Stromal cell of bone marrow (primary cell): ENCODE measurements at places on chromosomes 13 and 19.

GRCh38 chr19:17966550-17967256, at the start of gene KCNN1:
Gene KCNN1, plus strand, starts transcription at chr19:17967107. Its CDS starts 6,782 bp downstream, at chr19:17973889.
- no peak for DNase-seq

- DNase-seq = no peak
Observed at GRCh38 chr13:55577082-55577846, 1563.5 kb upstream of the PRR20A start.

DNA sequence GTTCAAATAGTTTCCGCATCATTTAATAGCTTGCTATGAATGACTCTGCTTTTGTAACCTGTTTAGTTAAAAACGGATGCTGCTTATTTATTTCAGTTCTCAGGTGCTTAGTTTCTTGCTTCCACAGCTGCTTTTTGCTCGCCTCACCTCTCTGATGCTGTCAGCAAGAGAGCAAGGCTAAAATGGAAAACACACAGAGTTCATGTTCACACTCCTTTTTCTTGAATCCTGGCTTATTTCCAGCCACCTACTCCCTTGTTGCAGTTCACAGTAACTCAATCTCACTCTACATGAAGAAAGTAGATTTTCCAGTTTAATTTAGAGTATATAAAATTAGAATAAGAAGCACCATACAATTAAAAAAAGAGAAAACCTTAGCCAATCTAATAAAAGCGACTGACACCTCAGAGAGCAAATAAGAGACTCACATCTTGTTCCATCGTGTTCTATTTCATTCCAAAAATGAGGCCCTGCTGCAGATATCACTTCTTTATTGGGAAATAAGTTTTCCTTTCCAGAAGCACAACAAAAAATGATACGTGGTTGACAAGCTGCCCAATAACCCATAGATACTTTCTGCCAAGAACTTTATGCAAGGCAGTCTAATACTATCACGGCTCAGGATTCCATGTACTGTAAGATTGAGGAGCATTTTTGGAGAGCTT, 326.1 kb upstream of the SLITRK1 start:
- no peak for DNase-seq

DNA sequence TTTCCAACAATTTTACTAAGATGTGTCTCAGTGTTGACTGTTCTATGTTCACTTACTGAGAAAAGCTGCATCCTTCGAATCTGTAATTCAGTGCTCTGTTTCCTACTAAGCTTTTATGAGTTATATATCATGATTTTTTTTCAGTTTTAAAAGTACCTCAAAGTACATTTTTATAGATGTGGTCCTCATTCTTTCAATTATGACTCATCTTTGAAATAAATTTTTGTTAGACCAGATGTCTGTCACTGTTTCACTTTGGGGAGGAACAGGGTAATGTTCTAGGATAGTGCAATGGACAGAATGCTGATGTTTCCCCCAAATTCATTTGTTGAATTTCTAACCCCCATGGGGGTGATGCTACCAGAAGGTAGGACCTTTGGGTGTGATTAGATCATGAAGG, 74.8 kb downstream of the NALCN start:
- no peak for DNase-seq

DNA sequence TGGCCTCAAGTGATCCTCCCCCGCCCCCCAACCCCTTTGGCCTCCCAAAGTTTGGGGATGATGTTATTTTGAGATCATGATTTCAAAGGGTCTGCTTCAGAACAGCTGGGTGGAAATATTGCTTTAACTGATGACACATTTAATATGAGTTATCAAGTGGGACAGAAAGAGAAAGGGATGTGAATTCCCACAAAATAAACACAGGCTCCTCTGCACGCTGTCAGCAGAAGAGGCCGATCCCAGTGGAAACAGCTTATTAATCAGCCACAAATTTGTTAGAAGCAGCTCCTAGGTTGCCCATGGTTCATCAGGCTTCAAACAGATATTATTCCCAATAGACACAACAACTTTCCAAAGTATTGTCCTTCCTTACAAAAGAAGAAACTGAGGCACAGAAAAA, 4.7 kb downstream of the DCLK1 start:
- DNase-seq = no peak

DNA sequence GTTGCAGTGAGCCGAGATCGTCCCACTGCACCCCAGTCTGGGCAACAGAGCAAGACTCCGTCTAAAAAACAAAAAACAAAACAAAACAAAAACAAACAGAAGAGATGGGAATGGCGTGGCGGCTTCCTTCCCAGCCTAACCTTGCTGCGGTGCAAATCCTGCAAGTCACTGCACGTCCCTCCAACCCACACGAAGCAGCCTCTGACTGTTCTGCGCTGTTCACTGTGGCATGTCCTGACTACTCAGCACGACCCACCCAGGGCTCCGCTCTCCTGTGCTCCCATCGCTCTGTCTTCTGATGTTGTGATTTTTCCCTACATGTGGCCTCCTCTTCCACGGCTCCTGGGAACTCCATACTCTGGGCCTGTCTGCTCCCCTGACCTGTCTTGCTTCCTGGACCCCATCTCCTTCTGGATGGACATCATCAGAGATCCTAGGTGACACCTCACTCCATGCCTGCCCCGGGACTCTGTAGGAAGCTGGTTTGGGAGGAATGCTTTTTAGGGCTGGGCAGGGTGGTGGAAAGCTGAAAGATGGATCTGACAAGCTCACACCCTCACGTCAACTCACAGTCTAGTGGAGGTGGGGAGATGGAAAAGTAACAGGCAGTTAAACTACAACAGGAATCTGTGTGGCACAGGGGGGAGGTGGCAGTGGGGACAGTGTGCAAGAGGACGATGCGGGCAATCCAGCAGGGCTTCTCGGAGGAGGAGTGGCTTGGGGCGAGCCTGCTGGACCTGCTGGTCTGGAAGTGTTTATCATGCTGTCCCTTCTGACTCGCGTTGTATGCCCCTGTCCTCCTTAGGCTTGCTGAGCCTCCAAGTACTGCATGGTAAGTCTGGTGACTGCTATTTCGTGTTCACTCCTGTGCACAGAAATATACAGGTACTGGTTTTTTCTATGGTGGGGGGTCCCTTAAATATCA, 18.8 kb downstream of the ZSCAN5A start:
- no peak for DNase-seq

- DNase-seq = no peak
Observed at GRCh38 chr19:51564791-51565190, 6.3 kb upstream of the ZNF175 start.

DNA sequence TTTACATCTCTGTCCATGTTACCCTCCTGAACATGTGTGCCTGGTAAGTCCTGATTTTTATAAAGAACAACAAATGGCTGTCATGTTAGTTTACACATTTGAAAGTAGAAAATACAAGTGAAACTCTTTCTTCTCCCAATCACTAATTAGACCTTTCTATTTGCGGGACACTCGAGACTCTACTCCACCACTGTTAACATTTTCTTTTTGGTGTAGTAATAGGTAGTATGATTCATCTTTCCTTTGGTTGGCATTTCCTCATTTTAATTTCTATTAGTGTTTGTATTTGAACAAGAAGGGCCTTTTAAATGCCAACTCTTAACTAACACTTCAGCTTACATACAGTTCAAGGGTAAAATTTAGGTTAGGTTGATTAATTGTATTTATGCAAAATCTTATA, 371.1 kb downstream of the PCDH9 start:
- no peak for DNase-seq

DNA sequence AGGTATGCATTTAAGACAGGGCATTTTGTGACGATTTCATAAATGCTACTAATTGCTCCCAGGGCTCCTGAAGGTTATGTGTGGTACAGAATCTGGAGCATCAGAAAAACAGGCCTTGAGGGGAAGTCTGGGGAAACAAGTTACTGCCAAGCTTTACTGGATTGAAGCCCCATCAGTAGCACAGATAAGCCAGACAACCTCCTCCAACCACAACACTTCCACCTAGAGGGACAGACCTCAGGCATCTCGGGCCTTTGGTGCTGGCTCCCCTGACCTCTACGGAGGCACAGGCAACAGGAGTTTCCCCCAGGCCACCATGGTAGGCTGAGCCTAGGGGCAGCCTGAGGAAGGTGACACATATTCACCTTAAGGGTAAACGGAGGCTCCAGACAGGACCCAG, 54.1 kb downstream of the ABCC4 start:
- DNase-seq = no peak

GRCh38 chr13:102580552-102581169, 16.1 kb upstream of the TPP2 start:
- DNase-seq = peak; percentile 51

DNA sequence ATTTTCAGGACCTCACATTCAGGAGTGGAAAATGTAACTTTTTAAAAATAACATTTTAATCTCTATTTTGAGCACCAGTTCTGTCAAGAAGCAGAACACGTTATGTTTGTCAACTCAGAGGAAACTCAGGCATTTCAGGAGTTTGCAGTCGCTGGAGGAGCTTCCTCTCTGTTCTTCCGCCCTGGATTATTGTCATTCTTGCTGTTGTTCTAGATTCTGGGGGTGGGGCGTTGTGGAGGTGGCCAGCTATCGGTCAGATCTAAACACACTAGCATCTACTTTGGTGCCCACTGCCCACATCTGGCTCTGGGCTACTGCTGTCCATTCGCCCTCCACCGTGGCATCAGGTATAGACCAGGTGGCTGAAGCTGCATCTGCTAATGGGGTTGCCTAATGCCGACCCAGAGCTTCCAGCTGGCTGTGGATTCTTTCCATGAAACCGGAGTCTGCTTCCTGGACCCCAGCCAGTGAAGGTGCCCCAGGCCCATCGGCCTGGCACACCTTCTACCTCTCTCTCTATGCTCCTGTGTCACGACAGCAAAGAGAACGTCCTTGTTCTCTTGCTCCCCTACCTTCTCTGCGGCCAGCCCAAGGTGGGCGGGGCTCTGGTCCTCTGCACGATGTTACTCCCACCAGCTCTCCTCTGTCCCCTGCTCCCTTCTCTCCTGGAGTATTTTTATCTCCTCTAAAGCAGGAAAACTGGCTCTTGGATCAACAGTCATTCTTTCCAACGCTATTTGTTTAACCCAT, 36.7 kb upstream of the DGKH start:
- no peak for DNase-seq

DNA sequence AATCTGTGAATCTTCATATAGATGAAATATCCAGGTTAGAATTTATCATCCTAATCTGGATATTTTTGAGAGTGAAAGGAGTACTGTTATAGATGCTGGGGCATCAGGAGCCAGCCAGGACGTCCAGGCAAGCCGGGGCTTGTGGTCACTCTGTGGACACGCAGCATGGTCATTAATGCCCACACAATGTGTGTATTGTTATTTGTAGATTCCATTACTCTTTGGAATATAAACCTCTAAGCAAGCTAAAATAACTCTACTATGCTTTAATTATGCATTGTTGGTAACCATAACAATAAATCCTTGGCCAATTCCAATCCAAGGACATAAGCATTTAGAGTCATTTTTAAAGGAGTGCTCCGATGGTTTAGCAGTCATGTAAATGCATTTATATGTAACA, 137.9 kb downstream of the TM9SF2 start:
- no peak for DNase-seq

DNA sequence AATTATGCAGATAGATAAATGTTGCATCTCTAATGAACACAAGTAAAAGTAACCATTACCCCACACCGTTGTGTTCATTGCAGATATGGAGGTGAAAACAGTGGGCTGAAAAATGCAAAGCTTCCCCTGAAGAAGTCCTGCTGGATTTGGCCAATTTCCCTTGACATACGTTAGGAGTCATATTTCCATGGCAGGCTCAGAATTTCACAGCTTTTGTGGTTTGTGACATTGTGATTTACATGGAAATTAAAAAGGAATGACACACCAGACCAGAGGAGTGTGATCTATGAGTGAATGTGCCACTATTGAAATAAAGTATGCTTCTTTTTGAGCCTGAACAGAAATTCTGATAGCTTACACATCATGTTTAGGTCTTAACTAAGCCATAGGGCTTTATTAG, 221.1 kb upstream of the TMTC4 start:
- DNase-seq = no peak

DNA sequence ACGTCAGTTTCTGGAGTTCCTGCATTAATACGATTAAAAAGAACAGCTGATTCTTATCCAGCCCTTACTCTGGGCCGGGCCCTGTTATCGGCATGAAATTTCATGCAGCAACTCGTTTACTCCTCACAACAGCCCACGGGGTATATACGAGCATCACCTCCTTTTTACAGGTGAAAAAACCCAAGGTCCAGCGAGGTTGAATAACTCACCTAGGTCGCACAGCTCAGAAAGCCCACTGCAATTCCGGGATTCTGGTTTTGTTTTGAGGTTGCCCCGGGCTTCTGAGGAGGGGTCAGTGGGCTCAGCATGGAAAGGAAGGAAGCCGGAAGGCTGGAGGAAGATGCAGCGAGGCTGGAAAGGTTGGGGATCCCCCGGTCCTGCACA, 577 bp upstream of the ACP7 start:
- no peak for DNase-seq

DNA sequence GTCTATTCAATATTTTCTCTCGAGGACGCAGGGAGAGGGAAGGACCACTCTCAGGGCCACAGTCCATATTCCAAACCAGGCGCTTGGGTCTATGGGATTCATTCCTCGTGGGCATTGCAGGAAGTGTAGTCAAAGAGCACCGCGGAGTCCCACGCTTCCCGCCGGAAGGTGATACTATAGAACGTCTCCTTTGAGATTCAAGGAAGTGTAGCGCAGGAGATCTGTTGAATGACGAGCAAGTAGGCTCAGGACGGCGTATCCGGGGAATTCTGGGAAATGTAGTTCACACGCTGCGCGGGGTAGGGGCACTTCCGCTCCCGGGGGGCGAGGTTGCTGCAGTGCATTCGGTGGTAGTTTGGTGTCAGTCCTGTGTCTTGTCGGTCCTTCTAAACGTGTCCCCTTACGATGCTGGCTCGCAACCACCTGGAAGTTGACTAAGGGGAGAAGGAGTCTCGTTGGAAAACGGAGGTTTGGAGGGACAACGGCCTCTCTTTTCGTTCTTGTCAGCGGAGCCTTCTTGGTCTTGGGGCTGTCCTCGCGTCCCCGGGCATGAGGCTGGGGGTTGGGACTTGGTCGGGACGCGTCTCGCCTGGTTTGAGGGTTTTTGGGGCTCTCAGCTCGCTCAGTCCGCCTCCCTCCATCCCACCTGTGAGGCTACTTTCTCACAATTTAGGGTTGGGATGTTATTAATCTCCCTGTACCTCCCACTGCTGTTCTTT, at the start of gene ZNF284:
ZNF284 (plus strand) TSS at position 336 of the 719 bp plus-strand sequence. CDS start 4,231 bp downstream, outside the sequence.
- DNase-seq = peak; percentile 83

- peak; percentile 23 for DNase-seq
Observed at GRCh38 chr13:49400755-49401659, 42.9 kb downstream of the CAB39L start.

GRCh38 chr19:48650974-48651682, 5.1 kb upstream of the CA11 start:
- DNase-seq = no peak

- no peak for DNase-seq
Observed at GRCh38 chr13:44051405-44051804, 171.7 kb downstream of the LACC1 start.
